Nucleus accumbens (tissue), 56 donors: ENCODE measurements at places on chromosomes 16 and 17.
A peak's percentile ranks its signal among the peaks of the same experiment; 100 is the strongest.

- no peak for DNase-seq
Observed at GRCh38 chr17:41962111-41962510, 4.5 kb upstream of the CNP start.

- no peak for DNase-seq
Observed at GRCh38 chr17:40112191-40112711, 9.5 kb upstream of the MSL1 start.

DNA sequence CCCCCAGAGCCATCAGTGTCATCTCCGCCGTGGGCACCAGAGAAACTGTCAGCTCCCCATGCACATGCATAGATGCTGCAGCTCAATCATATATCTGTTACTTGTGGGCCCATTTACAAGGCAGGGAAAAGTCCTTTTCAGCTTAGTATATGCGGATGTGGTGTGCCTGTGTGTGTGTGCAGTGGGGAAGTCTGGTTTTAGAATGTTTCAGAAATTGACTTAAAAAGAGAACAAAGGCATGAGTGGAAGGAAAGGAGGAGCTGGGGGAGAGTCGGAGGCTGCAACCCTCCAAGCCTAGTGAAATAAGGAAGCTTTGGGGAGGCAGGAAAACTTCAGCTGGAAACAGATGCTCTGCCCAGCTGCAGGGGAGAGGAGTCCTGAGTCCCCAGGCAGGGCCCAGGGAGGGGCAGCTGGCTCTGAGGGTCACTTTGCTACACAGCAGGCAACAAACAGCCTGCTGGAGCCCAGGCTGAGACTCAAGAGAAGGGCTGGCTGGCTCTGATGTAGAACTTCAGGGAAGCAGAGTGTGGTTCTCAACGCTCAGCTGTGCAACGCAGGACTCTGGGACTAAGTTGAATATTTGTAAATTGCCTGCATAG, 11.1 kb upstream of the CD300LD start:
- no peak for DNase-seq

DNA sequence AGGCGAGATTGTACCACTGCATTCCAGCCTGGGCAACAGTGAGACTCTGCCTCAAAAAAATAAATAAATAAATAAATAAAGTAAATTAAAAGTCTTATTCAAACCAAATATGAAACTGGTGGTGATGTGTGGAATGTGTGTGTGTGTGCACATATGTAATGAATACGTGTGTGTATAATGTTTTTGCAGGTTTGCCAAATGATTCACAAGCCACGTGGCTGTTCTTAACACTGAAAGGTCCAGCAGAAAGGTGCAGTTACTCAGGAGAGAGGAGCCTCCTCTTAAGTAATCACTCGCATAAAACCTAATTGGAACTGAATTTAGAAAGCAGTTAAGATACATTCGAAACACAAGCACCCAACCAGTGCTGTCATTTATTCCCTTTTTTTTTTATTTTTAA, 22.9 kb downstream of the GDE1 start:
- DNase-seq: no peak

- DNase-seq: peak; percentile 18
Observed at GRCh38 chr16:51024703-51025102, 126.4 kb downstream of the SALL1 start.

- DNase-seq: no peak
Observed at GRCh38 chr17:41278176-41278955, 2.9 kb downstream of the KRTAP9-7 start.

DNA sequence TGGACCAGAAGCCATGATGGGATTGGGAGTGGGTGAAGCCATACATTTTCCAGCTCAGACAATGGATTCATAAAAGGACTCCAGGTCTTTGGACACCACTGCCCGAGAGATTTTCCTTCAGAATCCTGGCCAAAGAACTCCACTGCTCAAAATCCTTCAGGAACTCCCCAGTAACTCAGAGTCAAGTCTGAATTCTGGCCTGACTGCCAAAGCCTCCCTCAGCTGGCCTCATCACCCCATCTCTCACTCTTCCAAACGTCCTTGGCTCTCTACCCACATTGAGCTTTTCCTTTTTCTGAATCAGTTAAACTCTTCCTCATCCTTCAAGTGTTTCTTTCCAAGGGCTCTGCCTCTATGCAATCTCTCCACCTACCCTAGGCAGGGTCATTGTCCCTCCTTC, 1.2 kb upstream of the SEPTIN1 start:
- DNase-seq: no peak

DNA sequence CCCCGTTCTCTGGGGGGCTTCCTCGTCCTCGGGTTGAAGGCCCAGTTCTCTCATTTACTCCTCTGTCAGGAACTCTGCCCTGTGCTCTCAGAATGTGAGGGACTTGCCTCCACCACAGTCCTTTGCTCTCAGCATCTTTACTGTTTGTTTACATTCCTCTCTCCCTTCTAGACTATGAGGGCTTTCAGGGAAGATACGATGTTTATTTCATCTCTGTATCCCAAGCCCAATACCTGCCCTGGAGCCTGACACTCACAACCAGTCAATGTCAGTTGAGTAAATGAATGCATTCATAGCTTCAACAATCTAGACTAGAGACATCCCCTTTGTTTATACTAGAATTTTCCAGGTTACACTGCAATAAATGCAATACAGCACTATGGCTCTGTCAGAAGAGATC, 409.6 kb upstream of the CDH11 start:
- DNase-seq: no peak

- DNase-seq: no peak
Observed at GRCh38 chr16:89315791-89316581, 98.5 kb downstream of the ZNF778 start.

DNA sequence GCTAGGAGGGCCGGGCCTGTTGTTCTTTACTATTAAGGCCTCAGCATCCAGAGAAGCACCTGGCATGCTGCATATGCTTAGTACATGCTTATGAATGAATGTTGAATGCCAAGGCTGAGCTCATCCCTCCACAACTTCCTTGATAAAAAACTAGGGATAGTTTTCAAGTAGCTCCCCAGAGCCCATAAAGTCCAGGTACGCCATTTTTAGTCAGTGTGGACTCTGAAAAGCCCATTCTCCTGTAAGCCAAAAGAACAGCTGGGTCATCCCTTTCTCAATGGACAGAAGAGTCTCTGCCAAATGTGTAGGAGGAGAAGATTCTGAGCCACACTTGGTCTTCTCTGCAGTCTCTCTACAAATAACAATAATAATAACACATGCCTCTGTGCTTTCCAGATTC, 8.9 kb upstream of the ITGB3 start:
- no peak for DNase-seq

DNA sequence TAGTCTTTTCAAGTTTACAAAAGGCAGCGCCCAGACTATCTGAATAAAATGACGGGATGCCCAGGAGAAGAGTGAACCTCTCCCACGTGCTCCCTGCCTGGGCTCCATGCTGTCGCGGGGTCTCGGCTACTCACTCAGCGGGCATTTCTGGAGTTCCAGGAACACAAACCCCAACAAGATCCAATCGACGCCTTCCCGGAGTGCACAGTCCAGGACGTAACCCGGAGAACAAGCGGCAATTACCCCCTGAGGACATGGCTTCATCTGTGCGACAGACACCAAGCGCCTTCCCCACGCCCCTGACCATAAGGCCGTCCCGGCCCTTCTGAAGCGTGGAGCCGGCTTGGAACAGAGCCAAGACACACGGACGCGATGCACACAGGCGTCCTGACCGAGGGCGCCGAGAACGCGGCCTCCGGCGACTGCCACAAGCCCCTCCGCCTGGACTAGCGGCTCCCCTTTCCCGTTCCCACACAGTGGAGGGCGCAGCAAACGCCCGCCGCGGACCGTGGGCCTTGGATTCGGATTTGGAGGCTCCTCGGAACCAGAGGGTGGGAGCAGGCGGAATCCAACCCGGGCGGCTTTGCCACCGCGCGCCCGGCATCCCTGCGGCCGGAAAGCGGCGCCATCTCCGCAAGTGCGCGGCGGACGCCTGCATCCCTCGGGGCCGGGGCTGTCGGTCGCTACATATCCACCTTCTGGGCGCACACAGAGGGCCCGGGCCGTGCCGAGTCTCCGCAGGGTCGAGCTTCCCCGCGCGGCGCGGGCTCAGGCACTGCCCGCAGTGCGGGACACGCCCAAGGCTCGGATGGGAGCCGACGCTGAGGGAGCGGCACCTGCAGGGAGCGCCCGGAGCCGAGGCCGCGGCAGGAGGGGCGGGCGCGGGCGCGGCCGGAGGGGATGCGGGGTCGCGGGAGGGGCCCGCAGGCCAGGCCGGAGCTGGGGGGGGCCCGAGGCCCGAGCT, 725 bp downstream of the ABCA3 start:
- DNase-seq: peak; percentile 12

DNA sequence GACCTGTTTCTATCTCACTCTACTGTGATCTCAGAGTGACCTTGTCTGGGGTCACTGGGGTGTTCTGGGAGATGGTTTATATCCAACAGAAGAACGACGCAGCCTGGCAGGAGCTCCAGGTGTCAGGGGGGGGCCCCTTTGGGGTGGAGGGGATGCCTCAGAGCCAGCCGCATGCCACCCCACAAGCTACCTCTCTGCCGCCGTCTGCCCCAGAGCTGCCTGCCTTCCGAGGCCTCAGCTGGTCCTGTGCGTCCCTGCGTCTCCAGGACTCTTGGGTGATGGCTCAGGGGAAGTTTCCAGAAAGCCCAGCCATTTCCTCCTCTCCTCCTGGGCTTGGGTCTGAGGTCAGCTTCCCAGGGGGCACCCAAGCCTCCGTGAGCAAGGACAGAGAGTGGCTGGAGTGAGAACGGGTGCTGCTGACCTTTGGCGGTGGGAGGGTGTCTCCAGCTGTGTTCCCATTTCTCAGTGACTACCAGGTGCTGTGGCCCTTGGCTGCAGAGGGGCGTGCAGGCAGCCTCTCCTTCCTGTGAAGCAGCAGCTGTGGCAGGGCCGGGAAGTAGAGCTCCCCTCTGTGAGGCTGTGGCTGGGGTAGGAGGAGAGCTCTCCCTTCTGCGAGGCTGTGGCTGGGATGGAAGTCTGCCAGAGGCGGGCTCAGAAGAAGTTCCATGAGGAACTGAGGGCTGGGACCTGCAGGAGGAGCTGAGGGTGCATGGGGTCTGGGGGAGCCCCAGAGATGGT, 19.8 kb downstream of the JPH3 start:
- no peak for DNase-seq

GRCh38 chr17:49015179-49015923, 18.2 kb downstream of the IGF2BP1 start:
- DNase-seq: no peak

- no peak for DNase-seq
Observed at GRCh38 chr16:74503412-74503811, 82.1 kb upstream of the CLEC18B start.

DNA sequence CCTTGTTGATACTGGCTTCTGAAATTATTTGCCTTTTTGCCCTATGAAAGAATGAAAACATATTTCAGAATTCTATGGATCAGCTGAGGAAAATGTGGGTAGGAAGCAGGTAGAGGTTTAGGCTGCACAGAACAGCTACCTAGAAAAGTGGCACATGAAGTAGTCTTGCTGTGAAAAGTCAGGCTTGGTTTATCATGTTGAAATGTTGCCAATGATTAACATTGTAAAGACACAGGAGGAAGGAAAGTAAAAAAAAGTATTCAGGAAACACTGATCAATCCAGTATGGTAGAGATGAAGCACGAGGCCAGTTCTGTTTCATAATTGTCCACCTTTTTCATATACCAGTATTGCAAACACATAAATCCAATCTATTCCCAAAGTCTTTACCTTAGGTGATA, 29.9 kb downstream of the ABCA6 start:
- no peak for DNase-seq

GRCh38 chr17:68398691-68399637, 58.3 kb downstream of the WIPI1 start:
- DNase-seq: no peak
